Foreskin fibroblast (primary cell): ENCODE measurements at places on chromosomes 16 and 17.

DNA sequence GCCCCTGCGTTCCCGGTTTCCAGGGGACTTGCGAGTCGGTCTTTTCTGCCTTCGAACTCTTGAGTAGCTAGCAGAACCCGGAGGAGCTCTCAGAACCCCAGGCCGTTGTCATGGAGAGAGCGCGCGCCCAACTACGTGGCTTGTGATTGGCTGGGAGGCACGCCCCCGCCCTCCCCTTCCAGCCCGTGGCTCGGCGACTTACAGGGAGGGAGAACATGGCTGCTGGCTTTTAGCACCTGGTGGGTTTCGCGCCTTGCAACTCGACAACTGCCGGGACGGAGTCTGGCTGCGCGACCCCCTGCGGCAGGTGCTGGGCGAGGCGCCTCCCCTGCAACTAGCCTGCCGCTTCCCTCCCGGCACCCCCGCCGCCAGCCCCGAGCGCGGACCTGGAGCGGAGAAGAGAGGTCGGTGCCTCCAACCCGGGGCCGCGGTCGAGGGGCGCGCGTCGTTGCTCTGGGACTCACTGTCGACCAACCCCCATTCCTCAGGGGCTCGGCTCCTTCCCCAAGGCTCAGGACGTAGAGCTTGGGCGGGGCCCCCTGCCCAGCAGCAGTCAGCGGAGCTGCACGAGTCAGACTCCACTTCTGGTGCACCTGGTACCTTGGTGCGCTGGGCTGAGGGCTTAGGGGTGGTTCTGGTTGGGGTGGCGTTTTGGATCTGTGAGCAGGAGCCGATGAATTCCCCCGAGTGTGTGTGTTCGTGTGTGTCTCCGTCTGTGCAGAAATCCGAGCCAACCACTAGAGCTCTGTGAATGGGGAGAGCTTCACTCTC lies 9.0 kb upstream of the ZFP90 start:
- DNase-seq: peak; percentile 96

DNA sequence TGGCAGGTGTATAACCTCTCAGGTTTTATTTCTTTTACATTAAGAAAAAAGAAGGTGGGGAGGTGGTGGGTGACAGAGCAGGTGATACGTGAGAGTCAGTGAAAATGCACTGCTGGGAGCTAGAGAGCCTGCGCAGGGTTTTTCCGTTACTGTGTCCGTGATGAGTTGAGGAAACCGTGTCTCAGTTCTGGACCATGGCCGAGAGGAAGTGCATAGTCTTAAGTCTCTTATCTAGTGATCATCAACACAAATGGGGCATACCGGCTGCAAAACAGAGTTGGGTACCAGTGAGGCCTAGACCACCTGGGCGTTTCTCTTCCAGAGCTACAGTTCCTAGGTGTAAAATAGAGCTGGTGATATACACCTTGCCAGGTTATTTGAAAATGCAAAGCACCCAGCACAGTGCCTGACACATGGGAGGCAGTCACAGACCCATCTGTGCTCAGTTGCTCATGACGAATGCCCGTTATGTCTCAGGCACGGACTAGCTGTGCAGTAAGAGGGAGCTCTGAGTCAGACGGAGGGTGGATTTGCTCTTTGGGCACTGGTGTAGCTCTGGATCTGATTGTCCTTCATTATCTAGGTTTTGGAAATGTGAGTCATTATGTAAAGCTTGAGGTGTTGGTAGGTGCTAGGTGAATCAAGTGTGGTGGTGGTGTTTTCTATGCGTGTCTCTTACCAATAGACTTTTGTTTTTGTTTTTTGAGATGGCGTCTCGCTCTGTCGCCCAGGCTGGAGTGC lies 60.9 kb downstream of the RPTOR start:
- peak; percentile 20 for DNase-seq

DNA sequence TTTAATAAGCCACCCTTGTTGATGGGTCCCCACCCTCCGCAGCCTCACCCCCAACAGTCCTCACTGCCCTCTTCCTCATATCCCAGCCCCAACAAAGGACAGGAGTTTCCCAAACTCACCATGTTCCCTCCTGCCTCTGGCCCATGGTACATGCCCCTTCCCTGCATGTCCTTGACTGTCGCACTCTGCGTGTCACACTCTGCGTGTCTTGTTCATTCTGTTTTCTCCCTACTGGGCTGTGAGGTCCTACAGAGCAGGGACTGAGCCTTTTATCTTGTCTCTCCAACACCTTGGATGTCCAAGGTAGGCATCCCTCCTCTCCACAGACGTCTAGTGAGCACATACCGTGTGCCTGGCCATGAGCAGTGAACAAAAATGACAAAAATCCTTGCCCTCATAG lies 154.7 kb downstream of the SOCS1 start:
- DNase-seq: no peak

DNA sequence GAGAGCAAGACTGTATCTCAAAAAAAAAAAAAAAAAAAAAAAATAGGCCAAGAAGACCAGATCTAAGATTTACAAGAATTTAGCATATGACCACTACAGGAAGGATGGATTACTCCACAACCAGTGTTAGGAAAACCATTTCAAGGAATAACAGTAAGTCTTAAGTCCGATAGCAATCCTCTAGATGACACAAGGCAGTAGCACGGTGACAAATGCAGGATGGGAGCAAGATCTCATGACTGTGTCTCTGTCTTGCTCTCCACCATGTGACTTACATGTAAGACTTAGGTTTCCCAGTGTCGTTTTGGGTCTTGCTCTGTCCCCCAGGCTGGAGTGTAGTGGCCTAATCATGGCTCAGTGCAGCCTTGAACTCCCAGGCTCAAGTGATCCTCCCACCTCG lies 27.8 kb downstream of the C16orf96 start:
- DNase-seq: no peak

DNA sequence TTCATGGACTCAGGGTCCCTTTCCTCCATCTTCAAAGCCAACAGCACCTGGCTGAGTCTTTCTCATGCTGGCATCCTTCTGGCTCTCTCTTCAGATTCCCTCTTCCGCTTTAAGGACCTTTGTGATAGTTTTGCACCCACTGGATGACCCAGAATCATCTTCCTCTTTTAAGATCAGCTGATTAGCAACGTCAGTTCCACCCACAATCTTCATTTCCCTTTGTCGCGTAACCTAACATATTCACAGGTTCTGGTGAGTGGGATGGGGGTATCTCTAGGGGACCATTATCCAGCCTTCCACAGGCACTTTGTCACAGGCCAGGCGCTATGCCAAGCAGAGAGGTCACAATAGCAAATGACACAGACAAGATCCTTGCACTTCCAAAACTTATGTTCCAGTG lies 593.8 kb downstream of the MAF start:
- no peak for DNase-seq

GRCh38 chr17:32876417-32877163 lies at the start of gene MYO1D:
Gene MYO1D, minus strand, starts transcription at chr17:32877124. Its CDS starts 252 bp downstream, at chr17:32876872.
- peak; percentile 40 for DNase-seq

DNA sequence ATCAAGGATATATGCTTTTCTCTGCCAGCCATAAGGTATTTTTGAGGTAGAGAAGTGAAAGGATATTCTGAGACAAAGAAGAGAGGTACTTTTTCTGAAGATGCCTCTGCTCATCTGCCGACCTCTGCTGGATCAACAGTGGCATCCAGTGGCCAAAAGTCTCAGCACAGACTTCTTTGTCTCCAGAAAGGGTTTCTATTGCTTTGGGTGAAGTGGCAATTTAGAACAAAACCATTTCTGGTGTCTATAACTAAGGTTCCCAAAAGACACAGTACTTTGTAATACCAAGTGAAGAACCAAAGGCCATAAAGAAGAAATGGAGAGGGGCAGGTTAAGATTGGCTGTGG lies 155.2 kb upstream of the C17orf78 start:
- peak; percentile 66 for DNase-seq

GRCh38 chr16:50497592-50497991 lies 50.6 kb upstream of the NKD1 start:
- no peak for DNase-seq

DNA sequence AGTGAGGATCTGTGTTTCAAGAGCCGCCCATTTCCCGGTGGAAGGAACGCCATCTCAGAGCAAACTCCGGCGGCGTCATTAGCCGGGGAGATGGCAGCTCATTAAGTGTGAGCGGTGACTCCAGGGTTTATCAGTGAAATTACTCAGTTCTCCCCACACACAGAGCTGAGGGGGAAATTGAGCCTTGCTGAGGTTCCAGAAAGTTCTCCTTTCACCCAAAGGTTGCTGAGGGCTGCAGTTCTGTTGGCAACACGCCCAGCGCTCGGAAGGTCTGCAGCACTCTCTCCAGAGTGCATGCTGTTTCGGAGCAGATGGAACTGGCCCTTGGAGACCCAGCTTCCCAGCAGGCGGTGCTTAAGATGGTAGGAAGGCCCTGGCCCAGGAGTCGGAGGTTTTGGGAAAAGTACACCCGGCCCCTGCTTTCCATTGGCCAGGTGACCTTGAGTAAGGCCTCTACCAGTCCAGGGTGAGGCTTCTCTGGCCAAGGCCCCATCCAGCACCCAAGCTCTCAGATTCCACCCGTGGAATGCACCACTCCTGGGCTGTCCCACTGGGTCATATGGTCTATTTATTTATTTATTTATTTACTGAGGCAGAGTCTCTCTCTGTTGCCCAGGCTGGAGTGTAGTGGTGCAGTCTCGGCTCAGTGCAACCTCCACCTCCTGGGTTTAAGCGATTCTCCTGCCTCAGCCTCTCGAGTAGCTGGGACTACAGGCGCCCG lies 167.7 kb upstream of the CIBAR2 start:
- DNase-seq: no peak

- DNase-seq: no peak
Measured at GRCh38 chr16:80710918-80711317, 93.5 kb downstream of the CDYL2 start.

DNA sequence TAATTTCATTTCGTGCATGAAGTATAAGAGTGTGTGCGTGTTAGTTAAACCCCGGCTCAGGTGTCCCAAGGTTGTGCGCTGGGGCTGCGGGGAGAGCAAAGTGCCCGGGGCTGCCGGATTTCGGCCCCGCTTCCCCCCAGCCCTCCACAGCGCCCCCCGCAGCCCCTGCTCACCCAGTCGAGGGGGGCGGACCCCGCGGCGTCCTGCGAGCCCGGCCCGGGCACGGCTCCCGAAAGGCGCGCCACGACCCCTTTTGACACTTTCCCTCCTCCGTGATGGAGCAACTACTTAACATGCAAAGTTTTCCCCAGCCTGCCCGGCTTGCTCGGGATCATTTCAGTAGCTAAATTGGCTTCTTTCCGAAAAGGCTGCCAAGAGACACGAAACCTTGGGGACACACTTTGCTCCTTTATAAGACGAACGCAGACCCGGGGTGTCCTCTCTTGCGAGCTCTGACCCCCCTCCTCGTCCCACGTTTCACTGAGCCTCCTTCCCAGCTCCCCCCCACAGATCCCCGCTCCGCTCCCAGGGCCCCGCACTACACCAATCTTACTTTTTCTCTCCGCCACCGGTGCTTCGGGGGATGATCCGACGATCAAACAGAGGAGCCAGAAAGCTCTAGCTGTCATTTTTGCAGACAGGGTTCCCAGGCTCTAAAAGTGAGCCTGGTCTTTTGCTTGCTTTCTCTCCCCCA lies 552 bp downstream of the C17orf58 start:
- DNase-seq: peak; percentile 45

GRCh38 chr16:53891409-53892139 lies 187.6 kb downstream of the FTO start:
- no peak for DNase-seq

DNA sequence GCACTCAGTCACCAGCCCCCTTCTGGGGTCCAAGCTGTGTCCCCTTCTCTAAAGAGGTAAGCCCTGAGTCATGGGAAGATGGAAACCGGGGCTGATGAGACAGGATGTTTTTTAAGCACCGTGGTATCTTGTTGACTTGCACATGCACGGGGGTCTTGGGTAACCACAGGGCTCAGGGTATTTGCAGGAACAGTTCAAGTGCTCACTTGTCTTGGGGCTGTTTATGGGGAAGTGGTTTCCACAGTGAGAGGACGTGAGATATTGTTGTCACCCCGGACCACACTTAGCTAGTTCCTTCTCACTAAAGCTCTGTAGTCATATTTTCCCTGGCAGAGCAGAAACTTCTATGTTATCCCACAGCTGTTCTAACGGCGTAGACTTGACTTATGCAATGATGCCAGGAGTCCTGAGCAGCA lies 7.7 kb downstream of the CCL3L1 start:
- DNase-seq: no peak

GRCh38 chr16:508884-509736 lies 18.4 kb upstream of the CAPN15 start:
- peak; percentile 39 for DNase-seq

DNA sequence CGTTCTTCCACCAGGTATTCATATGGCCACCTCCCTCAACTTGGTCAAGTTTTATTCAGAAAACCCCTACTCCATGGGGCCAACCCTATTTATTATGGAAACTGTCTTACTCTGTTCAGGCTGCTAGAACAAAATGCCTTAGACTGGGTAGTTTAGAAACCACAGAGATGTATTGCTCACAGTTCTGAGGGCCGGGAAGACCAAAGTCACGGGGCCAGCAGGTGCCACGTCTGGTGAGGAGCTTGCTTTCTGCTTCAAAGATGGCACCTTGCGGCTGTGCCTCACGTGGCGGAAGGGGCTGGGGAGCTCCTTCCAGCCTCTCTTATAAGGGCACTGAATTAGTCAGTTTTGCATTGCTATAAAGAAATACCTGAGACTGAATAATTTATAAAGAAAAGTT lies 74.3 kb downstream of the AXIN2 start:
- no peak for DNase-seq

DNA sequence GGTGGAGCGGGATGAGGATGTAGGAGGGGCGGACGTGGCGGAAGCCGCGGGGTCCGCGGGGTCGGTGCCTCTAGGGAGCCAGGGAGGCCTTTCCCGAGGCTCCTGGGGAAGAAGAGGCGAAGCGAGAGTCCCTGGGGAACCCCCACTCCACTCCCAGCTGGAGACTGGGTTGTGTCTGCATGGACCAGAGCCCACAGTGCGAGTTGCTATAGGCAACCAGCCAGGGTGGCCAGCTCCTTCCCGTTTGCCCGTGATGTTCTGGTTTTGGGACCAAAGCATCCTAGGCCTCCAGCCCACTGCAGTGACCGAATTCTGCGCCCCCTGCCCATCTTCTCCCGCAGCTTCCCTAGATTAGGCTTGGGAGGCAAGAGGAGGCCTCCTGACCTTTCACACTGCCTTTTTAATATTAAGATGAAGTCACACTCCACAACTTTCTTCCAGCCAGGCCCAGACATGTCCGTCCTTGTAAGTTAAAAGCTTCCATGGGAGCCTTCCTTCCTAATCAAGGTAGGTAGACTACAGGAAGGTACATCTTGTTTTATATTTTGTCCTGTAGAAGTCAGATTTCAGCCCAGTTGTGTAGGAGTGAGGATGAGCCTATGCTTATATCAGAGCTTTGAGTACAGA lies 469 bp downstream of the AMZ2 start:
- peak; percentile 47 for DNase-seq

DNA sequence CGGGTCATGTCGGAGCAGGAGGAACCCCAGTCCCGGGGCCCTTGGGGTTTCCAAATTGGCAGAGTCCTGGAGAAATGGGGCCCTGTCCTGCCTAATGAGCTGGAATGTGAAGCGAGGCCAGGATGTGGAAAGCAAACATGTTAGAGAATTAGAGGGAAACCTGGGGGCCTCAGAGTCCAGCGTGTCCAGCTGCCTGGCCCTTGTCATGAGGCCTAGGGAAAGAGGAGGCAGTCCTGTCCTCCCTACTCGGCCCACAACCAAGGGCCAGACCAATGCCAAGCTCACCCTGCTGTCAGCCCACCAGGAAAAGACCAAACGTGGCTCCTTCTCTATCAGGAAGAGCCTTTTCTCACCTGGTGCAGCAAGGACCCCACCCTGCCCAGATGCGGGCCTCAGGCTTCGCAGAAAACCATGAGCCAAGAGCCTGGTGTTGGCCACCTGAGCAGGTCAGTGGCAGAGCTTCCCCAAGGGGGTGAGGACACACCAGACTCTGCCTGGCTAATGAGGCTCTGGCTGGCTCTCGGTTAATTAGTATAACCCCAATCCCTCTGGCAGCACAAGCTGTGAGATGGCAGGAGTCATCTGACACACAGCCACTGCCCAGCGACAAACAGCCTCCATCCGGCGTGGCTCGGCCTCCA lies 10.1 kb downstream of the TEKT5 start:
- DNase-seq: no peak

- DNase-seq: no peak
Measured at GRCh38 chr16:78524066-78524595, 424.7 kb downstream of the WWOX start.
